ENCODE measurements at places on chromosomes 1 and 21. TPM values are rescaled to one million over a fixed set of nuclear protein-coding genes. Genes with fewer than 3 reads are reported as not detected.

DNA sequence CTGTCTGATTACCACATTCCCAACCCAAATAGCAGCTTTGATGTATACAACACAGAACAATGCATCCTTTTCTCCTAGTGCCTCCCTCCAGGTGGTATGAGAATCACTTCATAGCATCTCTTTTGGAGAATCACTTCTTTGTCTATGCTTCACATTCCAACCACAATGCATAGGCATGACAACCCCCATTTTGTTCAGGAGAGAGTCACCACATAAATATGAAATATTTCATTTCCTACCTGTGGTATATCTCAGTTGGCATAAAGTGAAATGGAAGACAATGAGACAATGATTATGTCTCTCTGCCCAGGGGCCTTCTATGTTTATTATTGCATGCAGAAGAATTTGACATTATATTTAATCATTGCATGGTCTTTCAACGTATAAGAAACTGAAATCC is 112.2 kb downstream of the BRINP2 start:
- no peak for DNase-seq

GRCh38 chr1:44808938-44809917 is 905 bp downstream of the BTBD19 start:
- DNase-seq = no peak

DNA sequence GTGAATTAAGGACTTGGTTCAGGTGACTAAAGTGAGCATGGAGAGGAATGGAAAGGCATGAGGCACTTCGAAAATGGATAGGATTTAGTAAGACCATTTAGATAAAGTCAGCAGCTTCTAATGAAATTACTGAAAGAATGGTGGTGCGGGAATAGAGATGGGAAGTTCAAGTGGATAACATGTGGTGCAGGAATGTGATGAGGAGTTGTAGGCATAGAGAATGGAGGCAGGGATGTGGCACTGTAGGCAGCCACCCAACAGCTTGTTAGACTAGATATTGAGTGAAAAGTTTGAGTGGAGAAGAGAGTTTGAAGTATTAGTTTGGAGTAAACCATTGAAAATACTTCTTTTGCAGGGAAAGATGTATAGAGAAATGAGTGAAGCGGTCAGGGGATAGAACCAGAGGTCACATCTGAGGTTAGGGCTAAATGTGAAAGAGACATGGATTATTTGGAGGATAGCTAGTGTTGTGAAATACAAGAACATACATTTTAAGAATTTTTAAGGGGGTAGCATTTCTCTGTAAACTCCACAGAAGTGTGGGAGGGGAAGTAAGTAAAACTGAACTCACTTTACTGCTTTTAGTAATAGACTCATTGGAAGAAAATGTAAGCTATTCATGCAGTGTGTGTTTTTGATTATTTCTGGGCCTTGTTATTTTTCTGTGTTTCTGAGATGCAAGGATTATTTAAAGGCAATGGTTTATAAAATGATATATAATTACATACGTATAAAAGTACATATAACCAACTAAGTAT is 46.2 kb downstream of the DYRK1A start:
- DNase-seq = no peak

C1orf87 gene
- not detected for total RNA-seq

DNA sequence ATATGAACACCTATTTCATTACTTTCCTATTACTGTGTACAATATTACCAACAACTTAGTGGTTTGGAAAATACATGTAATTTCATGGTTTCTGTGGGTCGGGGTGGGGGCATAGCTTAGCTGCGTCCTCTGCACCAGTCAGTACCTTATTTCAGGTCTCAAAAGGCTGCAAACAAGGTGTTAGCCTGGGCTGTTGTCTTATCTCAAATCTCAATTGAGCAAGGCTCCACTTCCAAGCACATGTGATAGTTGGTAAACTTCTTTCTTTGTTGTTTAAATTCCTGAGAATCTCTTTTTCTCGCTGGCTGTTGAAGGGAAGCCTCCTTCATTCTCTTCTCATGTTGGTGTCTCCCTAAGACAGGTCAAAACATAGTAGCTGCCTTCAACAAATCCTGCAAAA is 485.4 kb downstream of the AMY1C start:
- no peak for DNase-seq

GRCh38 chr1:229377429-229377828 is 34.6 kb upstream of the CCSAP start:
- no peak for DNase-seq

- DNase-seq = no peak
Observed at GRCh38 chr1:218200979-218201378, 84.1 kb upstream of the RRP15 start.

- no peak for DNase-seq
Observed at GRCh38 chr1:204338997-204339396, 20.7 kb downstream of the PLEKHA6 start.

DNA sequence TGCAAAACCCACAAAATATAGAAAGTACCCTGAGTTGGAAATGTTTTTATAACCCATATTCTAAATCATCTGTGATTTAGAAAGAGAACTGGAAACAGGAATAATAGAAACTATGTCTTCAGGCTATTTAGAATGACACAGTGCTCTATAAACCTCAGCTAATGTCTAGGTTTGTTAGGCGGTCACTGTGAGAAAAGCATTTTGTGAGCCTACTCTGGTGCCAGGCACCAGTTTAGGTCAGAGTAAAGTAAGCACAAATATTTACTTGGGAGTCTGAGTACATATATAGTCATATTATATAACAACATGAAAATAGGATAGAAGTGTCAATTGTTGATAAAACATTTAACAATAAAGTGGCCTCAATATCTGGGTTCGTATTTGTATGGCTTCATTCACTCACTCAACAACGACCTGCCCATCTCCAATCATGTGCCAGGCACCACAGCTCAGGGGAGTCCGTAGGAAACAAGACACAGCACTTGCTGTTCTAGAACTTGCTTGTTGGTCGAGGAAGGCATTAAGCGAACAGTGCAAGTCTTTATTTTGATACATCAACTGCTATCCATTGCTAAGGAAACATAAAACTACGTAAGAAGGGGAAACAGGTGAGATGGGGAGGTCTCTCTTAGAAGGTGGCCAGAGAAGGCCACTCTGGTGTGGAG is 37.2 kb downstream of the GNB1 start:
- no peak for DNase-seq

ATAD3A gene
- 14.9 TPM for total RNA-seq

DNA sequence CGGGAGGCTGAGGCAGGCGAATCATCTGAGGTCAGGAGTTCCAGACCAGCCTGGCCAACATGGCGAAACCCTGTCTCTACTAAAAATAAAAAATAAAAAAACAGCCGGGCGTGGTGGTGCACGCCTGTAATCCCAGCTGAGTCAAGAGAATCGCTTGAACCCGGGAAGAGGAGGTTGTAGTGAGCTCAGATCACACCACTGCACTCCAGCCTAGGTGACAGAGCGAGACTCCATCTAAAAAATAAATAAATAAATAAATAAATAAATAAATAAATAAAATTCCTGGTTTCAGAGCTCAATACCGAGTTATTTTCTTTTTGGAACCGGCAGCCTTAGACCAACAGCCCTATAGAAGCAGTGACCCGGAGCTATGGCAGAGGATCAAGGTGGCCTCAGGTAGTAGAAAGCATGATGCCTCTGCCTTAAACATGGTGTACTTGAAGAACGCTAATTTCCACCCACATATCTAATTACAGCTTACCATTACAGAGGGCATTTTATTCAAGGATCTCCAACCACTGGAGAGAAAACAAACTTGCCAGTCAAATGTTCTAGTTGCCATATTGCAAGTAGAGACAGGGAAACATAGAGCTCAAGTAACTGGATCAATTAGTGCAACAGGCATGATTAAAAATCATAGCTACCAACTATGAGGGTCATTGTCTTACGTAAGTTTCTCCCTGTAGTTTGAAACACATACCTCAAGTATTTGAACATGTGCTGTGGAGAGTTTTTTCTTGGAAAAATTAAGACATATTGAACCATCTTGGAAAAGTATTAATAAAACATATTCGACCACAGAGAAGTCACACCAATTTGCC is 2.0 kb upstream of the ENAH start:
- no peak for DNase-seq

GRCh38 chr1:43414634-43415223 is 25.0 kb downstream of the SZT2 start:
- DNase-seq = no peak

GRCh38 chr1:182615468-182616129 is 11.4 kb upstream of the RGS16 start:
- peak; percentile 55 for DNase-seq

IGSF21 gene
- 4.8 TPM for total RNA-seq

- DNase-seq = no peak
Observed at GRCh38 chr21:16216288-16216962, 486.6 kb downstream of the USP25 start.

- DNase-seq = no peak
Observed at GRCh38 chr1:232452736-232453440, 177.0 kb downstream of the SIPA1L2 start.

DNA sequence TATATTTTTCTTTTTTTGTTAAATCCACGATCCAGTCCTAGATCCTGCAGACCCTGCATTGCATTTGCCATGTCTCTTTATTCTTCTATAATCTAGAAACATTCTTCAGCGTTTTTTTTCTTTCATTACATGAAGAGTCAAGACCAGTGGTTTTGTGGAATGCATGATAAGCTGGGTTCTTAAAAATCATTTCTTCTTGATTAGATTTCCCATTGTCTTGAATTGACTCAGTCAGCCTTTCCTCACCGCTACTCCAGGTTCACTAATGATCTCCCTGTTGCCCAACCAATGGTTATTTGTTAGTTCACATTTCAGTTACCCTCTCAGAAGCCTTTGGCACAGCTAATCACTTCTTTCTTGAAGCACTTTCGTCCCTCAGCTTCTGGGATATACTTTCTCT is 25.2 kb downstream of the CHD1L start:
- no peak for DNase-seq

GSTM2 gene
- 47.8 TPM for total RNA-seq

DNA sequence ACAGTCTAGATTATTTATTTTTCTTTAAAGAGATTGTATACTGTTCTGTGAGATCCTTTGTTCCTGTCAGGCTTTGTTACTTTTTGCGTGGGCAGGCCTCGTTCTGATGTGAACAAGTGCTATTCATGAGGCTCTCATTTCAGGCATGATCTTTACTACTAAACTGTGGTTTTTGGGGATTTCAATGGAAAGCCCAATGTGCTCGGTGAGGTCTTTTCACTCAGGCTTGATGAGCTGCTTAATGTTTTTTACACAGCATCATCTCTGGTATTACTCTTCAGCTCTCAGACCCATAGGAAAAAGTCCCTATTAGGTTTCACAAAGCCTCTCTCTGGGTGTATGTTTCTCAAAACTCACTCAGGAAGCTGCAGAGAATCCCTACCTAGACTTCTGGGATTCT is 419.4 kb downstream of the GPATCH2 start:
- no peak for DNase-seq

DMBX1 gene
- total RNA-seq = not detected

DNA sequence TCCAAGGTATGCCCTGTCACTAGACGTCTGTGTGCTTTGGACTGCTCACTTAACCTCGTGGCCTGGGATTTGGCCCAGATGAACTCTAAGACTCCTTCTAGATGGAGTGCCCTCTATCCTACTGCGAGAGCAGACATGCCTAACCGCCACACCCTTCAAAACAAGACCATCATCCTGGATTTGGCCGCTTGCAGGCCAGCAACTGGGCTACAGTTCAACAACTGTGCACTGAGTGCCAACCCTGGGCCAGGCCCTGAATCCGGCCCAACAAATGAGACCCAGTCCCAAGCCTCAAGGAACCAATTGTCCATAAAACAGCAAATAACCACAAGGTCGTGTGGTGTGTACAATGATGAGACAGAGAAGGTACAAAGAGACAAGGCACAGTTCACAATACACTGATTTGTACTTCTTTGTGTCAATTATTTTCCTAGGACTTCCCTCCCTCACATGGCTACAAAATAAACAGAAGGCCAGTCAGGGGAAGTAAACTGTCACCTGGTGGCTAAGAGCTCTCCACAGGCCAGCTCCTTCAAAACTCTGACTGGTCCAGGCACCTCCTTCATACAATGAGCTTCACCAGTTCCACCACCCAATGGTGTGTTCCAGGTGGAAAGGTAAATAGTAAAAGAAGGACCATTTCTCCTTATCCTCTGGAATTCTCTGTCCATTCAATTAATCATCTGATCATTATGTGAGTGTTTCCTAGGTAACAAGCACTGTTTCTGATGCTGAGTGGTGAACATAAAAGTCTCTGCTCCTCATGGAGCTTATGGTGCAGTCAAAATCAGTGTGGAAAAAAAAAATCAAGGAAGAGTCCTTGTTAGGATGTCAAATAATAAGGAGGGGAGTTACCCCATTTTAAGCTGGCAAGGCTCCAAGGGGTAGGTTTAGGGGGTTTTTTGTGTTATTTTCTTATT is 60.4 kb downstream of the CAPZB start:
- DNase-seq = no peak

- DNase-seq = no peak
Observed at GRCh38 chr1:56227886-56228285, 351.5 kb downstream of the PLPP3 start.

S100A2 gene
- total RNA-seq = 0.33 TPM
